ENCODE measurements at places on chromosomes 6 and 20. TPM values are rescaled to one million over a fixed set of nuclear protein-coding genes. Genes with fewer than 3 reads are reported as not detected.

TFAP2D gene
- not detected for total RNA-seq

MOG gene
- total RNA-seq, result not detected

DNA sequence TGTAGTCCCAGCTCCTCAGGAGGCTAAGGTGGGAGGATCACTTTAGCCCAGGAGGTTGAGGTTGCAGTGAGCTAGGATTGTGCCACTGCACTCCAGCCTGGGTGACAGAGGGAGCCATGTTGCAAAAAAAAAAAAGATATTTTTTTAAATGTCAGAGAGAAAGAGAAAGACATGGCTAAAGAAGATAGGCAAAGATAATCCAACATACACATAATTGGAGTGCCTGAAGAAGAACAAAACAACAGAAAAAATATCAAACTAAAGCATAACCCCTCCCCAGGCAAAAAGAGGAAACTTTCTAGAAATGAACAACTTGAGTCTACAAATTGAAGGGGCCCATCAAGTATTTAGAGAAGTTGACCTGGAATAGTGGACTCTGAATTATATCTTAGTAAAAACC is 14.0 kb upstream of the GRM4 start:
- H3K4me1 ChIP-seq, result peaks cover 6% of the 10 kb centered on the region
- no peak overlapping the region for H3K4me3 ChIP-seq
- DNase-seq, result no peak
- H3K27me3 ChIP-seq, result no peaks in the 10 kb centered on the region

LAMA2 gene
- total RNA-seq, result 73.1 TPM

SLC35D3 gene
- 0.09 TPM for total RNA-seq

- no peak overlapping the region for H3K27ac ChIP-seq
- H3K4me1 ChIP-seq, result no peaks in the 10 kb centered on the region
- no peaks in the 10 kb centered on the region for H3K36me3 ChIP-seq
- no peak for DNase-seq
- H3K27me3 ChIP-seq, result no peaks in the 10 kb centered on the region
These were observed 137.3 kb downstream of the HDGFL1 start for GRCh38 chr6:22706651-22707050.

DNA sequence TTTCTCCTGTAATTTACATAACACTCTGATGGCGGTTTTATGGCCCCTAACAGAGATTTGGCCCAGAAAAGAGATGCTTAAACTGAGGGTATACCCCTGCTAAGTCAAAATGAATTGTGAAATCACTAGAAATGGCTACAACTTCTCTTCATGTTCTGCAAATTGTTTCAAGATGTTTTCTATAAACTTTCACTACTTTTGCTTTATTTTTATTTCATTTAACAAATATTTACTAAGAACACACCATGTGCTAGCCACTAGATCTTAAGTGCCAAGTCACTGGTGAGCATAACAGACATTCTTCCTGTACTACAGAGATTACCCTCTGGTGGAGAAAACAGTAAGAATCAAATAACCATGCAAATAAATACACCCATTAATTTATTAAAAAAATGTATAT is 87.6 kb downstream of the KCNQ5 start:
- no peaks in the 10 kb centered on the region for H3K36me3 ChIP-seq
- no peak for DNase-seq
- no peak overlapping the region for H3K4me3 ChIP-seq

- H3K27me3 ChIP-seq, result no peaks in the 10 kb centered on the region
- no peak overlapping the region for H3K27ac ChIP-seq
- H3K36me3 ChIP-seq, result no peaks in the 10 kb centered on the region
These were observed 254.7 kb downstream of the SMOC2 start for GRCh38 chr6:168695701-168696100.

DNA sequence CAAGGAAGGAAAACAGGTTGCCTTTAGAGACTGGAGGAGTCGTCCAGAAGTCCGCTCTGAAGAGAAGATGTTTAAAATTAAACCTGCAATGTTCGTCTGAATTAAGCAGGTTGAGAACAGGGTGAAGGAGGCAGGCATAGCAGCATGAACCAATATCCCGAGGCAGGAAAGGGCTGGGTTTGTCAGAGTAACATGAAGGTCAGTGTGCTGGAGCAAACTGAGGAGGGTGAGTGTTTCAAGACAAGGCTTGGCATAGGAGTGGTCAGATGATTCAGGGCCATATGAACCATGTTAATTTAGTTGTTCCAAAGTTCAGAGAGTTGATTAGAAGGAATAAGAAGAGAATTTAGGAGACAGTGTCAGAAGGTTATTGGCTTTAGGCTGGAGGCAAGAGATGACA is 93.3 kb downstream of the UTRN start:
- H3K36me3 ChIP-seq, result no peaks in the 10 kb centered on the region
- no peaks in the 10 kb centered on the region for H3K27me3 ChIP-seq
- peaks cover 5% of the 10 kb centered on the region for H3K4me1 ChIP-seq
- no peak for DNase-seq
- no peak overlapping the region for H3K4me3 ChIP-seq
- H3K27ac ChIP-seq, result no peak overlapping the region

GPR63 gene
- total RNA-seq, result 2.0 TPM

DNA sequence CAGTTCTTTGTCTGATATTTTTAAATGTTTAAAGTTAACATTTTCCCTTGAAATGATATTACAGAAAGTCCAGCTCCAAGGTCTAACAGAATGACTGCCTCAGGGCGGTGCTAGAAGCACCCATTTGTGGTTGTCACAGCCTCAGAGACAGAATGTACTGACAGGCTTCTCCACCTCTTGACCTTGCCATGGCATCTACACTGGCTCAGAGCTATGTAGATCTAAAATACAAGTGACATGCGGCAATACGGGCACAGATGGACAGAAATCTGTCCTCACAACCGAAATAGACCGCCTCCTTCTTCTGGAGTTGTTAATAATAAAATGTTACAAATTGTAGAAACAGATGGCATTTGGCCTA is 167.2 kb upstream of the THEMIS start:
- H3K36me3 ChIP-seq, result no peaks in the 10 kb centered on the region
- no peak overlapping the region for H3K27ac ChIP-seq
- H3K27me3 ChIP-seq, result no peaks in the 10 kb centered on the region
- no peak for DNase-seq
- peaks cover 13% of the 10 kb centered on the region for H3K4me1 ChIP-seq

MANEA gene
- 11.0 TPM for total RNA-seq

- H3K4me3 ChIP-seq, result no peak overlapping the region
- no peak for DNase-seq
- H3K4me1 ChIP-seq, result no peaks in the 10 kb centered on the region
- no peaks in the 10 kb centered on the region for H3K36me3 ChIP-seq
- H3K27ac ChIP-seq, result no peak overlapping the region
These were observed 272.6 kb downstream of the TSHZ2 start for GRCh38 chr20:53244711-53245110.

GRCh38 chr6:7646394-7646793 is 56.4 kb downstream of the SNRNP48 start:
- H3K27ac ChIP-seq, result no peak overlapping the region
- no peak overlapping the region for H3K4me3 ChIP-seq
- DNase-seq, result no peak
- H3K36me3 ChIP-seq, result no peaks in the 10 kb centered on the region
- no peaks in the 10 kb centered on the region for H3K27me3 ChIP-seq

RIPPLY2 gene
- total RNA-seq, result not detected

GRCh38 chr6:167907837-167908681 is 81.3 kb downstream of the AFDN start:
- no peak overlapping the region for H3K27ac ChIP-seq
- H3K4me3 ChIP-seq, result no peak overlapping the region
- peaks cover 16% of the 10 kb centered on the region for H3K36me3 ChIP-seq
- H3K4me1 ChIP-seq, result no peaks in the 10 kb centered on the region
